ENCODE measurements at places on chromosomes 1 and 21.

DNA sequence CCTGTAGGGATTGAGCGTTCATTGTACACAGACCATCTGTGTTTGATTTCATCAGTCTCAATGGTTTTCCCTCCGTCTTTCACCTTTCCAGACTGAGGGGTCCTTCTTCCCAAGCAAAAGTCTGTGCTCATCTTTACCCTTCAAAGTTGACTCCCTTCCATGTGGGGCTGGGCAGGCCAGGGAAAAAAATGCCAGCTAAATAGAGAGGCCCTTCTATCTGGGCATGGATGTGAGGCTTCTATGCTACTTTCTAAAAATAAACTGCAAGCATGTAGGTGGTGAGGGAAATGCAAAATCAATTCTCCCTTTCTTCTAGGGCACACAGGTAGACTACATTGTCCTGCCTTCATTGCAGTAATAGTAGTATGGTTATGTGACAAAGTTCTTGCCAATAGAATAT is 46.7 kb upstream of the ITPKB start:
- no peak for DNase-seq

GRCh38 chr1:192266645-192267044 is 50.1 kb upstream of the RGS21 start:
- DNase-seq: no peak

GRCh38 chr1:158078569-158079080 is 85.2 kb downstream of the KIRREL1 start:
- no peak for DNase-seq

DNA sequence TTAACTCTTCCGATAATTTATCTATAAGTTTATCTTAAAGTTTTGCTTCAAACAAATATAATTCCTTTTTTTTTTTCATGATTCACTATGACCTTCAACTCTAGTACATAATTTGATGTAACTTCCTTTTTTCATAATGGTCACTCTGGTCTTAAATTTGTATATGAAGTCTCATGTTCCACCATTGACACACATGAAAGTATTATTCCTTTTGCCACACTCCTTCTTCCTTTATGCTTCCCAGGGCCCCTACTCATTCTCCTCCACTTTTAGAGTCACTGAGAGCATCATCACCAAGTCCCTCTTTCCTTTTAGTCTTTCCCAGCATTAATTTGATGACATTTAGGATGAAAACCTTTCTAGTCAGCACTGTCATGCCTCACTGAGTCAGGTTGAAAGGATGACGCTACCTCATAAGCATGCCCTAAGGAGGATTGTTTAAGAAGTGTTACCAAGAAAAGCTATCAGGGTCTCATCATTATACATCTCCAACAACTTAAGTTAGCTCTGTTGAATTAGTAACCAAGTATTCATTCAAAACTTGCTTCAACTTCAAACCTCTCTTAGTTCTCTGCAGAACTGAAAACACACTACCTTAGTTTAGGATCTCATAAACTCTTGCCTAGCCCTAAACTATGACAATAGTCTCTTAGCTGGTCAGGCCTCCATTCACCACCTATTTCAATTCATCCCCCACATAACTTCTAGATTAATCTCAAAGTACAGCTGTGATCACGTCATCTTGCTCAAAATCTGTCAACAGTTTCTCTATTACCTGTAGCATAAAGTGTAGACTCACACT is 14.5 kb downstream of the AUNIP start:
- DNase-seq: no peak

GRCh38 chr1:175947771-175948170 is 204.4 kb upstream of the TNR start:
- DNase-seq: no peak

- DNase-seq: no peak
These were observed 6.7 kb downstream of the HECTD3 start for GRCh38 chr1:45004281-45004920.

DNA sequence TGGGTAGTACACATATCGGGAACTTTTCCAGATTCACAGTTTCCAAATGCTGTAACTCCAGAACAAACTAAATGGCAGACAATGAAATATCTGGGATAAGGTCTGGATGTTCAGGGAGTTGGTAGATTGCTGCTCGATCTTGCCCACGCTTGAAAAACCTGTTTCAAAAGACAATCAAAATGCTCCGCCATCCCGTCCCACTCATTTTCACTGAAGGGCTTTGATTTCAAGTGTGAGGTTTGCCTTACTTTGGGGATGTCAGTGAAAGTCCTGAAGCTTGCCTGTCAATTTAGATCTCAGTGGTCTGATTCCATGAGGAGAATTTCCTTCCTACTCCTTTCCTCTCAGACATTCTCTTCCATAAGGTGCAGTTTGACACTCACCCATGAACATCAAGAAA is 236.3 kb upstream of the KCNK2 start:
- DNase-seq: no peak

GRCh38 chr1:76186554-76187170 is 112.1 kb downstream of the ST6GALNAC3 start:
- DNase-seq: no peak

DNA sequence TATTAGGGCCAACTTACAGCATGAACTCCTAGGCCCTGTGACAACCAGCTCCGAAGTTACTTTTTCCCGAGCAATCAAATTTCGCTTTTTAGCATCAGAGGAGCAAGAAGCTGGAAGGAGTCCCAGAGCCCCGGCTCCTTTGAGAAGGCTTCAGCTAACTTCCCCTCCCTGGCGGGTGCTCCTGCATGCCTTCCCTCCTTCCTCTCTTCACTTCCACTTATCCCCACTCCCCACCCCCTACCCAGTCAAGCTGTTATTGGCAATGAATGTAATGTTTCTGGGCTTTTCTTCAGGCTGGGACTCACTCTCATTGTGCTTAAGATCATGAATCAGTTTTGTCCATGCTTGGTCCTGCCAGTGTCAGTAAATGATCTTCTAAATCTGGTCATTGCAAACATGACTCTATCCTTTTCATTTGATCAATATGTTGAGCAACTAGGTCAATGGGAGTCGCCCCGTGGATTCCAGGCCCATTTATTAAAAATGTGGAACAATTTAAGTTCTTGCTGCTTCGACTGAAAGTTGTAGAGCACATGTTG is 94.5 kb upstream of the TSPAN2 start:
- no peak for DNase-seq

DNA sequence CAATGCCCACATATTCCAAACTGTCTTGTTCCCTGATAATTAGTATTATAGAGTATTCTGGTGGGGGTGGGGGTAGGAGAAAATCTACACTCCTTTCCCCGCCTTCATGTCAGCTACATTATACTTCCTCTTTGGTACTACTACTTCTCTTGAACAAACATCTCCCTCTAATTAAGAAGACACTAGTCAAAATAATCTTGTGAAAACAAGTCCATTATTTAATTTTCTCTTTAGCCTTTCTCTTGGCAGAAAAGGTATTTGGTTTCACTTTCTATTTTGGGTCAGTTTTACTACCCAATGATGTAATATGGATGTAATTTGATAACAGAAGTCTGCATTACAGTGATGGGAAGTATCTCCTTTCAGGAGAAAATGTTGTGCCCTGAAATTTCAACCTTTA is 22.5 kb downstream of the NTMT2 start:
- no peak for DNase-seq
